ENCODE measurements at places on chromosomes 6 and 20.

DNA sequence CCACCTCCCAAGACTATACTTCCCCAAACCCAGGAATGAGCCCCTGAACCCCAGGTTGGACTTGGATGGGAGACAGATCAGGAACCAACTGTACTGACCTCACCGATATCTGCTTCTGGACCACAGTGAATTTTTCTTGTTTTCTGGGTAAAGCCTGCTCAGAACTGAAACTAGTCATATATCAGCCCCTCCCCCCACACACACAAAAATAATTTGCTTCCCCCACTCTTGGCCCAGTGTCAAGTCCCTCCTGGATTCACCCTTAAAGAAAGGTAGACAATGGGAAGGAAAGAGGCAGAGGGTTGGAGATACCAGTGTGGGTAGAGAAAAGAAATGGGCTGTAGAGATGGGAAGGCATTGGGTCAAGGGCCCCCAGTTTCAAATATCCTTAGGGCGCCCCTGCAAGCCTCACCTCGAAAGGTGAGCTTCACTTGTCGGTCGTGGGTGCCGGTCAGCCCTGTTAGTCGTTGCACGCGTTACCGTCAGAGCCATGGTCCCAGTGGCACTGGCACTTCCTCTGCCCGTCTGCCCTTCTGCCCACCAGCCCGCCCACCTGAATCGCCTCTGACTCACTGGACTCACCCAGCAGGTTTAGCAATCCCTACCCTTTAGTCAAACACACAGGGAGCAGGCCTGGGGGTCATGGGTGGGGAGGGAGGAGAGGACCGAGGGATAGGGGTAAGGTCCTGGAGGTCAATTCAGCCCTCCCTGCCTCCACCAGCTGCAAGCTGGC lies 8.5 kb upstream of the SPAG4 start:
- ATAC-seq, result peak; percentile 17

DNA sequence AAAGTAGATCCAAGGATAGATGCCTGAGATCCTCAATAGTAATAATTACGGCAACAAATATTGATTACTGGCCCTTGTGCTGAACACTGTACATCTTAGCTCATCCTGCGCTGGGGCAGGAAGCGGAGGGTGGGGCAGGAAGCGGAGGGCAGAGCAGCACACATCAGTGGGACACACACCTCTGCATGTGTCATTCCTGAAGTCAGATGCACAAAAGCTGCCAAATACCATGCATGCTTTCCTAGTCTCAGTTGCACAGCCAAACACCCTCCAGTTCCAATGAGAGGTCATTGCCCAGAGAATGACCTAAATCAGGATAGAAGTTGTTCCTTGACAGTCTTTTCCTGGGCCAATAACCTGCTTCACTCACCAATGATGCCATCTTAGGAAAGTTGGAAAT lies 74.4 kb upstream of the FOXC1 start:
- ATAC-seq, result no peak

DNA sequence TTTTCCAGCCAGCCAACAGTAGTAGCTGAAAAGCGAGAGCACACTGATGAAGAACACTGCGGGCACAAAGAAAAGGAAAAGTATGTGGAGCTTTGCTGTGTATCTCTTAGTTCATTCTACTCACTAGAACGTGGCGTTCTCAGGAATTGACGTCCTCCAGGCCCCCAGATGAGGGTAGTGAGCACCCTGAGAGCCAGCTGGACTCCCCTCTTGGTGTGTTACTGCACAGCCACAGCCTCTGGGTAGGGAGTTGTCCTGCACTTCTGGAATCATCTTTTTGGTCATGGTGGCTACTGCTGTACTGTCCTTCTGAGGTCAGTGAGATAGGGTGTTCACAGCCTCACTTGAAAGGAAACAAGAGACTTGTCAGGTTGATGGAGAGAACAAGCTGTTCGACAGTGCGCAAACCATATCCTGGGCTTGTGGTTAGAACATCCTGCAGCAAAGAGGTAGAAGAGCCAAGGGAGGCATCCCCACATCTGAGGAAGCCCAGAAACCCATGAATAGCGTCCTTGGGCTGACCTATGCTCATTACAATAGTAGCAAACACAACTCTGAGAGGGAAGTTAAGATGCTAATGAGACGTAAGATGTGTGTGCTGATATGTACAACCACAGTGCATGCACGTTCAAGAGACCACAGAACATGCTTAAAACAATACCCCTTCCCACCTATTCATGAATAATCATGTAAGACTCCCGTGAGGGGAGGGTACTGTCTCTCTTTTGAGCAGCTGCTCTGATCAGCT lies 14.6 kb upstream of the HLA-F start:
- no peak for ATAC-seq

- no peak for ATAC-seq
Measured at GRCh38 chr20:62362991-62363919, 3.9 kb downstream of the LAMA5 start.

- ATAC-seq, result no peak
Measured at GRCh38 chr6:127956260-127956888, 55.5 kb upstream of the THEMIS start.

DNA sequence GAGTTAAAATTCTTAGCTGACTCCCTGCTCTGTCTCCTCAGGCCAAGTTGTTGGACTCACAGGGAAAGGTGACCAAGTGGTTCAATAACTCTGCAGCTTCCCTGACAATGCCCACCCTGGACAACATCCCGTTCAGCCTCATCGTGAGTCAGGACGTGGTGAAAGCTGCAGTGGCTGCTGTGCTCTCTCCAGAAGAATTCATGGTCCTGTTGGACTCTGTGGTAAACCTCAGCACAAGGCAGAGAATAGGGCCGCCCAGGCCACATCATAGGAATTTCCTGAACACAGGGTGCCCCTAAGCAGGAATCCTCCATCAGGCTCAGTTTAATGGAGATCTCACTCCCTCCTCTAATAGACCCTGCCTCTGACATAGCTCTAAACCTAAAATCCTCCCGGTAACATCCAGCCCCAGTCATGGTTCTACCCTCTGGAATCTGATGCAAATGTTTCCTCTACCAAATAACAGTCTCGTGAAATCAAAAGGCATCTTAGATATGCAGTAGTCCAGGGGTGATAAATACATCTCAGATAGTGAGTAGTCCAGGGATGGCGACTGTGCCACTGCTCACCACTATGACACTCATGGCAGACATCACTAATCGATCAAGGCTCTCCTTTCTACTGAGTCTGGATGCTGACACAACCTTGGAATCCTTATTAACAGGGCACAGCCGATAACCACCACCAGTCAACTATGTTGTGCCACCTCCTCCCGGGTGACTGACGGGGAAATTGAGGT lies 18.3 kb downstream of the BPIFB1 start:
- no peak for ATAC-seq

- ATAC-seq, result no peak
Measured at GRCh38 chr6:131430531-131430930, 142.5 kb upstream of the ARG1 start.

- no peak for ATAC-seq
Measured at GRCh38 chr6:36285797-36286196, 15.9 kb downstream of the PNPLA1 start.

DNA sequence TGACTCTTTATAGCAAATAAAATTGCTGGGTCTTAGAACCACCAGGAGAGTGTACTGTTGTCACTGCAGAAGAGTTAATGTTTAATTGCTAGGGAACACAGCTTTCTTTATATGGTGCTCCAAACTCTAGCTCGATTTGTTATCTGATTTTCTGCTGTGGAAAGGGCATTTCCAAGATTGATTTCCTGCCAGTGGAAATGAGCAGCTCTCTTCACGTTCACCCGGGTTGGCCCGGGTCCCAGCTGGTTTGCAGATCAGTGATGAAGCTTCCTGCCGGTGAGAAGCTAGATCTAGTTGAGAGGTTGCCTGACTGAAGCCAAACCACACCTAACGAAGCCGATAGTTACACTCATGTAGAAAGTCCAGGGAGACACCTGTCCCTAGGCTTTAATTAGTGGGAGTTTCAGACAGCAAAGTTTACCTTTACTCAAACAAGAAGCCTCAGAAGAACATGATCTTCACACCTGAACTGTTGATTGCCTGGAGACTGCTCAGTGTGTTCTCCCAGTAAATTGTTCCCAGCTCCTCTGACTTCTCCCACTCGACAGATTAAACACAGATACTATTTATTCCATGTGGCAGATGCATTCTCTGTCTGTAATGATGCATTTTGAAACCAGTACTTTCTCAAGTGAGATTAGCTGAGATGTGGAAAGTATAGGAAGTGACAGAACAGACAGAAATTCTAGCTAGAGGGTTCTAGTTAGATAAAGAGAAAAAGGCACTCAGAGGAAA lies 27.8 kb downstream of the PAQR8 start:
- peak; percentile 54 for ATAC-seq

DNA sequence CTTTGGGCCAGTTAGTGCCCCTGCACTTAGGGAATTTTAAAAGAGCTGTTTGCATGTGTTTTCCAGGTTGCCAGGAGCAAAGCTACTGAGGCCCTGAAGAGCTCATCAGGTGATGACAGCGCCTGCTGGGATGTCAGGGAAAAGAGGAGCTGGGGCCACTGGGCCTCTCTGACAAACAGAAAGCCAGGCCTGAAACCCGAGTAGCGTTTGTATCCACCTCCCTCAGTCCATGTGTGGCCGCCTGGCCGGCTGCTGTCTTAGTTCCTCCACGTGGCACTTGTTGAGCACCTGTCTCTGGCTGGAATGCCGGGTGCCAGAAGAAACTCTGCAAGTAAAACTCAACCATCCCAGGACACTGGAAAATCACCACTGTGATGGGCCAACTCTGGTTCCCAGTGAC lies 601.2 kb downstream of the CDH26 start:
- no peak for ATAC-seq

DNA sequence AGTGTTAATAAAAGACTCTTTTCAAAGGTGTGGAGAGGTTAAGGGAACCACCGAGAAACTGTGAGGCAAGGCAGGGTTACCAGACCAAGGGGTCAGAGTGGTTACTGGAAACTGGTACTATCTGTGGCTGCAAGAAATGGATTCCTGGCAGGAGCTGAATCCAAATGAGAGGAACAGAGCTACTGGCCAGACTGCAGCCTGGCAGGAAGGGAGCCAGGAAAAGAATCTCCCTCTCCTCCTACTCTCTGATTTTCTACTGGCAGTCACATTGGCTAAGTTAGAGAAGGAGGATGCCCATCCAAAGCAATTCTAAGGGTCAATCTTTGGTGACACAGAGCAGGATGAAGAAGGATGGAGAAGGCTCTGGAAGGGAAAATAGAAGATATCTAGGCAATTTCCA lies 211.5 kb downstream of the GRM1 start:
- ATAC-seq, result no peak

DNA sequence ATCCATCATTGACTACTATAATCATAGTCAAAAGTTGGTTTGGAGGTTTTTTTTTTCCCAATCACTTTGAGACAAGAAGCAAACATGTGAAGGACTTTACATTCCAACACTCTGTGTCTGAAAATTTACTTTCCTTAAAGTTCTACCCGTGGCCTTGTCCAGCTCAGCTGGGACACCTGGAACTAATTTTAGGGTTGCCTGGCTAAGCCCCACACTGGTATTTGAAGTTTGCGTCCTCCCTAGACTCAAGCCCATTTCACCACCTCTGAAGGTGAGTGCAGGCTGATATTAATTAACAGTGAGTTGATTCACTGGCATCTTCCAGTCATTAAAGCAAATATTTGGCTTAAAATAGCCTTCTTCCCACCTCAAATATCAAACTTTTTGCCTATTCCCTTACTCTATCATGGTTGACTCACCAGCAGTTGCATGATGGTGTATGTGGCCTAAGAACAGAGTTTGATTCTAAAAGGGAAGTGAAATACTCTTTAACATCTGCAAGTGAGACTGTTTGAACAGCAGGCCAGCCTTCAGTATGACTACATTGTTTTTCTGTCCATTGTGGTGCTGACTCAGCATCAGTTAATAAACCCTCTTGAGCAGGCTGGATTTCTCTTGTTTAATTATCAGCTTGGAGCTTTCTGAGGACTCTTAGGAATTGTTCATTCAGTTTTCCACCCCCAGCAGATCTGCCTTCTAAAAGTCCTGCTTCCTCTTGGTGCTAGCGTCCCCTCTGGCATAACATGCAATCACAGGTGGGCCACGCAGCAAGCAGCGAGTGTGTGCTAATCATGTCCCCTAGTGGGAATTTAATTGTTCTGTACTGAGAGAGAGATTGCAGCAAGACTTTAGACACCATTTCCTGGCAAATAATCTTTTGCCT lies 1.8 kb upstream of the PRDM1 start:
- ATAC-seq, result peak; percentile 49

DNA sequence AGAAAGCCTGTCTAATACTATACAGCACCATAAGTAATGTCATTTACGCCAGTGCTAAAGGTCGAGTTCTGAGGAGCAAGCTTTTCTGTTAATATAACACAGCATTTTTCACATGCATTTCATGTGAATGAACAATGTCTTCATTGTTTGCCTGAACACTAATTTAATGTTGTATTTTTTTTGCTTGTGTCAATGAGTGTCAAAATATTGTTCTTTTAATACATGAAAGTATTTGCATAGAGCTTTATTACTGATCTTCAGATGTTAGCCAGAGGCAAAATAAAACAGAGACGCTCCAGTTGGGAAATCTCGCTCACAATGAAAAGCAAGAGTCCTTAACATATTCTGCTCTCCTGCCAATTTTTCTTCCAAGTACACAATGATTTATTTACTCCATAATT lies 151.8 kb downstream of the FOXC1 start:
- peak; percentile 19 for ATAC-seq

GRCh38 chr6:43965628-43966373 lies 161.5 kb downstream of the MRPL14 start:
- no peak for ATAC-seq

DNA sequence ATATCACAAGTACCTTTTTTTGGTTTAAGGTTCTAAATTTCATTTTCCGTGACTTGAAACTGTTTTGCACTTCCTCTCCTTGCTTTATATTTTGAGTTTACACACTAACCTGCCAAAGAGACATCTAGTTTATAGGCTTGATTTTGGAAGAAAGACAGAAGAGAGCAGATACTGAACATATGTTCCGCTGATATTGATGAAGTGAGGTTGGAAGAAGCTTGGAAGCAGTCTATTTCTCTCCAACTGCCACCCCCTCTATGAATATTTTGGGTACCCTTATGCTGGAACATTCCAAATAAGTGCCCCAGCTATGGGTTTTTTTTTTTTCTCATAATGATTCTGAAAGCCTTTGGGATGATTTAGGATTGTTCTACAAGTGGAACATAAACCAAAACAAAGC lies 150.6 kb downstream of the LAMA2 start:
- no peak for ATAC-seq

DNA sequence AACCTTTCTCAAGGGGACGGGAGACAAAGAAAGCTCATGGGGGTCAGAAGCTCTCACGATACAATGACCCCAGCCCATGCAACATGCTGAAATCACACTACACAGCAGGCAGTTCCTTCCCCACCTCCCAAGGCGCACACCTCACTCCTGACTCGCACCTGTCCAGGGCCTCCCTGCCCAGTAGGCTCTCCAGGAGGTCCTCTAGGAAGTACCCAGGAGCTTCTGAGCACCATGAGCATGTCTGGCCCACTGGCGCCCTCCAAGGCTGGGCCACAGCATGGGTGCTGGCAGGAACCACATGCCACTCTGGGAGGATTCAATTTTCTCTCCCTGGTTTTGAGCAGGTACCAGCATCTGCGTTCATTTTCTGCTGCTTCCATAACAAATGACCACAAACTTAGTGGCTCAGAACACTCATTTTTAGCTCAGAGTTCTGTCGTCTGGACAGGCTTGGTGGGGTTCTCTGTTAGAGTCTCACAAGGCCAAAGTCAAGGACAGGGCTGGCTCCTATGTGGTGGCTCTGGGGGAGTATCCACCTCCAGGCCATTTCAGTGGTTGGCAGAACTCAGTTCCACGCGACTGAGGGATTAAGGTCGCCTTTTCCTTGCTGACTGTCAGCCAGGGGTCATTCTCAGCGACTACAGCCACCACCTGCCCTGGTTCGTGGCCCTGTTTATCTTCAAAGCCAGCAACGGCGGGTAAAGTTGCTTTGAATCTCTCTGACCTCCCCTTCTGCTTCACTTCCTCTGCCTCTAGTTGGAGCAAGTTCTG lies 32.7 kb downstream of the ACSS1 start:
- ATAC-seq, result no peak

All from esophagus mucosa (tissue), 1 donor.